ENCODE measurements at places on chromosomes 5 and 9. TPM values are rescaled to one million over a fixed set of nuclear protein-coding genes. Genes with fewer than 3 reads are reported as not detected.

Gene PCDHGB4
- total RNA-seq, result 6.1 TPM

Gene PDE8B
- 4.5 TPM for total RNA-seq

Gene PCDHAC2
- total RNA-seq, result 3.6 TPM

Gene SLC6A18
- not detected for total RNA-seq

Gene WDR38
- total RNA-seq, result 0.31 TPM

Gene DAPK1
- total RNA-seq, result 166 TPM

Gene ZNF366
- 8.1 TPM for total RNA-seq

Gene LHFPL2
- 12.6 TPM for total RNA-seq

Gene RETREG1
- 104 TPM for total RNA-seq

Gene CENPH
- 3.1 TPM for total RNA-seq

Gene LTC4S
- total RNA-seq, result 30.6 TPM

Gene SUSD3
- 12.2 TPM for total RNA-seq

Gene CORO2A
- 5.3 TPM for total RNA-seq

Gene PCDHA1
- total RNA-seq, result 0.13 TPM

Gene TAF11L10
- total RNA-seq, result not detected

Gene CARD19
- 44.5 TPM for total RNA-seq

Gene ELAVL2
- total RNA-seq, result 0.35 TPM

Gene SPINK13
- total RNA-seq, result 1.6 TPM

Gene CFAP157
- 2.9 TPM for total RNA-seq

Gene PHAX
- 33.3 TPM for total RNA-seq

Gene PCDHGA7
- total RNA-seq, result 4.1 TPM

Gene PKN3
- total RNA-seq, result 14.7 TPM

Gene FIBCD1
- total RNA-seq, result 0.25 TPM

Gene RAB3C
- total RNA-seq, result 3.7 TPM

Gene GLDC
- total RNA-seq, result 60.1 TPM

Gene SLC4A9
- 2.5 TPM for total RNA-seq

Gene ADRA1B
- total RNA-seq, result 1.6 TPM

Gene PCDHGA8
- 1.8 TPM for total RNA-seq

Gene MORN5
- total RNA-seq, result 1.6 TPM

Gene STPG3
- total RNA-seq, result 0.38 TPM

Gene CYLC2
- not detected for total RNA-seq

Gene PCDHB16
- total RNA-seq, result 5.1 TPM

Gene C1QTNF2
- total RNA-seq, result 2.8 TPM

Gene QRFP
- total RNA-seq, result not detected

Gene IL4
- total RNA-seq, result not detected

Gene ACOT12
- total RNA-seq, result not detected

Gene KCTD16
- total RNA-seq, result 2.5 TPM

Gene DOLPP1
- total RNA-seq, result 9.1 TPM

Gene HSPB3
- total RNA-seq, result not detected

Gene CEL
- total RNA-seq, result 1.0 TPM

Gene GMCL2
- total RNA-seq, result not detected

Gene ANKRD18B
- 0.72 TPM for total RNA-seq

Gene CAAP1
- 23.6 TPM for total RNA-seq

Gene FOXD4L3
- not detected for total RNA-seq

Gene CDX1
- not detected for total RNA-seq

Gene ASB6
- 22.5 TPM for total RNA-seq

Gene CDH18
- total RNA-seq, result not detected
